ENCODE measurements at places on chromosomes 12 and 14. TPM values are rescaled to one million over a fixed set of nuclear protein-coding genes. Genes with fewer than 3 reads are reported as not detected.
A peak's percentile ranks its signal among the peaks of the same experiment; 100 is the strongest.

GRCh38 chr12:106032623-106032925, 106.2 kb downstream of the NUAK1 start:
- DNase-seq, result no peak

DNA sequence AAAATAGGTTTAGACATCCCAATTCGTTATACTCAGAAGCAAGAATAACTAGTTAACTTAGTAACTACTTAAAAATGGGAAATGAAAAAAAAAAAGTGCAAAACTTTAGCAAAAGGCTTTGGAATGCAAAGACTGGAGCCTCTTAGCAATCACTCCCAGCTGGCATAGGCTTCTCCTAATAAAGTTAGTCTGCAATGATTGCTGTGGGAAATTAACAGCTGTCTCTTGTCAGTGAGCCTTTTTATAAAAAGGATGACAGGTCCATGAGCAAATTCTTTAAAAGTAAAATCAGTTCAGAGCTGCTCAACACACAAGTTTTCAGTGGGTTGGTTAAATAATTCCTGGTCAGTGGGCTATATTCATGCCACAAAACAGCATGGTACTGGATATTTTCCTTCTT, 7.4 kb upstream of the SYCP3 start:
- DNase-seq, result no peak

- no peak for DNase-seq
Measured at GRCh38 chr12:76556368-76556767, 3.2 kb downstream of the OSBPL8 start.

GRCh38 chr14:57274551-57274950, 5.8 kb downstream of the AP5M1 start:
- no peak for DNase-seq

- no peak for DNase-seq
Measured at GRCh38 chr14:54774824-54775223, 127.8 kb downstream of the GCH1 start.

DNA sequence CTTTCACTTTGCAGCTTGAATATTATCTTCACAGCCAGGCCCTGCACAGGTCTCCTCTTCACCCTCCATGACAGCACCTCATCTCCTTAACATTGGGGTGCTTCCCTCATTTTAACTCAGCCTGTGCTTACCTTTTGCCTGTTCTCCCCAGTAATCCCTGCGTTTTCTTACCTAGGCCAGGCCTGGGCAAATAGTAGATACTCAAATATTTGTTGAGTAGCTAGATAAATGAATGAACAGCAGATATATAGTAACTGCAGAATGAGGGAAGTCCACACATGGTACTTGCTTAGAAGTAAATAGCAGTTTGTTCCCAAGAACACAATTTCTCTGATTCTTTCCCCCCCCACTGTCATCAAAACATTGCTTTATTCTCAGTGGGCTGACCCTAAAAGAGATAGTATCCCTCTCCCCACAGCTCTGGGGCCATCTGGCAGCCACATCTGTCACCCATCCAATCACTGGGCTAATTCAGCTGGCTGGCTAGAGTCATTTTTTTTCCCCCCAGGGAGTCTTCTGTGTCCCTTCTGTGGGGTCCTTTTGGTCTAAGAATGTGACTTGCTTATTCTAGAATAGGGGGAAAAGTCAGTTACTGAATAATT, 43.2 kb downstream of the APPL2 start:
- no peak for DNase-seq

DNA sequence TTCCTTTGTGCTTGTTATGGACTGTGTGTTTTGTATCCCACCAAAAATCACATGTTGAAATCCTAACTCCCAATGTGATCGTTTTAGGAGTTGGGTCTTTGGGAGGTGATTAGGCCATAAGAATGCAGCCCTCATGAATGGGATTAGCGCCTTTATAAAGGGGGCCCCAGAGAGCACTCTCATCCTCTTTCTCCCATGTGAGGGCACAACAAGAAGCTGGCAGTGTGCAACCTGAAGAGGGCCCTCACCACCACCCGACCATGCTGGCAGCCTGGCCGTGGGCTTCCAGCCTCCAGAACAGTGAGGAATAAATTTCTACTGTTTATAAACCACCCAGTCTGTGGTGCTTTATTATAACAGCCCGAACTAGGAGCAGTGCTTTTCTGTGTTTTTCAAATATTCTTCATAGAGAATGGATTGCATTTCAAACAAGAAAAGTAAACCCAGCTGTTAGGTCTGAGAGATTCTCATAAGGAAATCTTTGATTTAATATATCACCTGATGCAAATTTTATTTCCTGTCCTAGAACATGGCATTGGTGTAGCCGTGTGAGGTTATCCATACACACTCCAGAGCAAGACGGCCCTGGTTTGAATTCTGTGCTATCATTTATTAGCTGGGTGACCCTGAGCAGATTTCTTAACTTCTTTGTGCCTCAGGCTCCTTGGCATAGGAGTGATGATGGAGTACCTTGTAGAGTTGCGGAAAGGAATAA, 27.8 kb downstream of the HSPB8 start:
- no peak for DNase-seq

DNA sequence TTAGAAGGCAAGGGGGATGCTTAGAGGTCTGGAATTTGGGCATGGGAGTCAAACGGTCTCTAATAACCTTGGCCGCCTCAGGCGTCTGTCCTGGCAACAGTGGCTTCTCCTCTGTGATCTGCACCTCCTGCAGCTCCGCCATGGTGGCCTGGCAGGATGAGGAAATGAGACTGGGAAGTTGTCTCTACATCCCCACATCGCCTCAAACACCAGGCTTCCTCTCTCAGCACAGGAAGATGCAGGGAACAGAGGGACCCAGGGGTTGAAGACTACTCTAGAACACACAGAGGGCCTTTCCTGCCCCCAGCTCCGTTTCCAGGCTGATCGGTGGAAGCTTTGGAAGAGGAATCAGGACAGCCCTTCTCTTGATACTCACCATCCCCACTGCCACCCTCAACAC, 1.7 kb downstream of the NDRG2 start:
- DNase-seq, result no peak

- peak; percentile 85 for DNase-seq
Measured at GRCh38 chr12:6341417-6342139, at the start of gene TNFRSF1A. Gene TNFRSF1A (minus strand): TSS chr12:6342076. CDS start chr12:6341814, 262 bp downstream.

- no peak for DNase-seq
Measured at GRCh38 chr12:121892673-121893561, 4.3 kb downstream of the PSMD9 start.

- no peak for DNase-seq
Measured at GRCh38 chr14:104784218-104784568, 11.4 kb downstream of the AKT1 start.

GRCh38 chr12:42187799-42188198, 43.1 kb upstream of the GXYLT1 start:
- no peak for DNase-seq

- DNase-seq, result no peak
Measured at GRCh38 chr14:28243600-28243999, 523.0 kb upstream of the FOXG1 start.

- DNase-seq, result no peak
Measured at GRCh38 chr12:93184672-93185368, 192.9 kb upstream of the NUDT4 start.

- DNase-seq, result no peak
Measured at GRCh38 chr12:124578445-124578844, 11.0 kb upstream of the NCOR2 start.

HOXC10 gene
- not detected for total RNA-seq

C3AR1 gene
- total RNA-seq, result 3.4 TPM

OAS3 gene
- total RNA-seq, result 2.7 TPM

RHEBL1 gene
- not detected for total RNA-seq

CIROP gene
- total RNA-seq, result not detected

PA2G4 gene
- total RNA-seq, result 91.4 TPM

DLGAP5 gene
- total RNA-seq, result 1.2 TPM

Data from right atrium auricular region (tissue), 2 donors.